ENCODE measurements at places on chromosomes 6 and 20.

DNA sequence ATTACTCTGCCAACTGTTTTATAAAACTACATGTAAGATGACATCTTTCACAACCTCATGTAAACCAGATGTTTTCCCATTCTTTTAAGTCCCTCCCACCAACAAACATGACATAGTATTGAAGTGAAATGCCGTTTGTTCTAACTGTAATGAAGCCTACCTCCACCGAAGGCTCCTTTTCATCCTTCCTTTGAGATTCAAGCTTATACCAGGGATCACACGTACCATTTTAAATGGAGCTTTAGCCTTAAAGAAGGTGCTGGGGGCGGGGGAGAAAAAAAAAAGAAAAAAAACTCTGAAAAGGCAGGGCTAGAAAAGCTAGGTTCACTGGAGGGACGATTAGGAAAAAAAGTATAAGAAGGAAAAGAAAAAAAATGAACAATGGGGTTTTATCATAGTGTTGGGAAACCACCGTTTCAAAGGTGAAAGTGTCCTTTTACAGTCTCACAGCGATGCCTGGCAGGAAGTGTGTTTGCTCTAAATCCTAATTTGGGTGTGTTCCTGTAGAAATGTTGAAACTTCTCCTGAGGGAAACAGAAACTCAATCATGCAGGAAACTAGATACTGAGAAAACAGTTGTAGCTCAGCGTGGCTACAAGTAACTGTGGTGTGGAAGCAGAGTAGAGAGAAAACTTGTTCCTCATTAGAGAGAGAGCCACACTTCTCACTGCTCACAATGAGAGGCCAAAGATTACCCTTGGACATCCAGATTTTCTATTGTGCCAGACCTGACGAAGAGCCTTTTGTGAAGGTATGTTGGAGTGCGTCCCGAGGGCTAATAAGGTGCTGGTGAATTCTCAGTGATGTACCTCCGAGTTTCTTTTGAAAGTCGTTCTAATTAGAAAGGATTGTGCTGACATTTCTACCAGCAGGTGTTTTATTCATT, 37.6 kb upstream of the HINT3 start:
- DNase-seq = peak; percentile 44

GRCh38 chr6:117555882-117556498, 46.3 kb downstream of the GOPC start:
- DNase-seq = no peak

DNA sequence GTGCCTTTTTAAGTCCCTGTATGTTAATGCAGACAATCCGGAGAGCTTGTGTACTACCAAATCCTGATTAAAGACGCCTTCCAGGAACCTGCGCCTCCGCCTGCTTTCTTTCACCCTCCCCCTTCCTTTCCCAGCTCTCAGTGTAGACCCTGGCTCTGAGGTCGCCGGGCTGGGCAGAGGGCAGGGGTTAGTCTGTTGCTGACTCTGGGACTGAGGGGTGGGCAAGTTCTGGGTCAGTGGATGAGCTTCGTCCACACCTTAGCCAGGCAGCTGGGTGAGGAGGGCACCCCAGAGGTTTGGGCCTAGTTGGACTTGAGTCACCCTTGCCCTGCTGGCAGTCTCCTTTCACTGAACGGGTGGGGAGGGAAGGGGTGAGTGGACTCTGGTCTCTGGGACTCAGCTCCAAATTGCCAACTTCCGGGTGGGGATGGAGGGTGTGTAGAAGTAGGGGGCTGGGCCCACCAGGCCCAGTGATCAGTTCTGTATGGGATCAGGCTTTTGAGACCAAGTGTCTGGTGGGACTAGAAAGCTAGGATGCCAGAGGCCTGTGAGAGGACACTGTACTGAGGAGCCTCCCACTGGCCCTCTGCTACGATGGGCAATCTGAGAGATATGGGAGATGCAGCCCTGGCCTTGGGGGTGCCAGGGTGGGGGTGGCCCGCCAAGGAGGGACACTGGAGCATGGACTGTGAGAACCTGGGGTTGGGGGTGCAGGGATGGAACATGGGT, 21.3 kb upstream of the SLC22A7 start:
- DNase-seq = no peak

- DNase-seq = no peak
Measured at GRCh38 chr20:56348305-56348693, 10.5 kb upstream of the FAM210B start.

DNA sequence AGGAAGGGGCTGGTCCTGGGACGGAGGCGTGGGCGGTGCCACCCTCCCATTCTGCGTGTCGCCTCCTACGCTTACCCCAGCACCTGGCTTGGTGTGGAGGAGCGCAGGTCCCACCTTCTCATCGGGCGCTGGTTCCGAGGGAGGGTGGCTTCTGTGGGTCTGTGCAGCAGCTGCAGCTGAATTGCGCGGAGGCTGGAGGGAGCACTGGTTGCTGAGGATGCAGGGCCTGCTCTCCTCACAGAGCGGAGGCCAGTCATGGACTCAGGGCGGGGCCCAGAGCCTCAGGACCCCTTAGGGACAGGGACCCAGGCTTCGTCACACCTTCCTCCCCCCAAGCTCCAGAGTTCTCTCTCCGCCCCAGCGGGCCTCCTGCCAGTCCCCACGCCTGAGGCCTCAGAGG, 127.8 kb upstream of the MAP3K4 start:
- DNase-seq = no peak

DNA sequence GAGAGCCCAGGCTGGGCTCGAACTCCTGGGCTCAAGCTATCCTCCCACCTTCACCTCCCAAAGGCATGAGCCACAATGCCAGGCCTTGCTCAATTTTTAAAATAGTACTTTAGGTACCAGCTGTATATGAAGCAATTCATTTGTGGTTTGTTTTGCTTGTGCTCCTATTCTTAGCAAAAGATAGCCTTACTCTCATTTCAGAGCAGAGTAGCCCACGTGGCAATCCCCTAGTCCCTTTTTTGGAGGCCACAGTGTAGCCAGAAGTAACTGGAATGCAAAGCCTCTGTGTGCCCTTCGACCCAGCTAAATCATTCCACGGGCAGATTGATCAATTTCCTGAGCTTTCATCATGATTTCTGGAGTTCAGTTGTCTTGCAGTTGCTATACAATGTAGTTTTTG, 372.2 kb downstream of the NRN1 start:
- DNase-seq = no peak

DNA sequence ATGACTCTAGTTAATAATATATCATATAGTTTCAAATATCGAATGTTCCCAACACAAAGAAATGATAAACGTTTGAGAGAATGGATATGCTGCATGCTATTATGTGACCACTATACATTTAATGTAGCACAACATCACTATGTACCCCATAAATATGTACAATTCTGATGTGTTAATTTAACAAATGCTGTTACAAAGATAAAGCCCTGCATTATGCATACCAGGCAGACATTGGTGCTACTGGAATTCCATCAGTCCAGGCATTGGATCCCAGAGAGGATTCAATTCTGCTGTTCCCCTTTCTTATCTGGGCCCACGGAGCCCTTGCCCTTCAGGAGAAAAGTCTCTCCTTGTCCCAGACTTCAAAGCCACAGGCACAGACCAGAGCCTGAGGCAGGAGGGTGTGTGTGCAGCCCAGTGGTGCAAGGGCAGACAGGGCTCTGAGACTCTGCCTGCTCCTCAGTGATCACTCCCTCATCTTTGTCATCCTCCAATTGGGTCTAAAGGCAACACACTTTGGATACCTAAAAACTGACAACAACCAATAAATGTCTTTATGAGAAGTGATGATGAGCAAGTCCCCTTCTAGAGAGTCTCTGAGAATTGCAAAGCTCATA, 45.2 kb downstream of the PSMG4 start:
- no peak for DNase-seq

- peak; percentile 38 for DNase-seq
Measured at GRCh38 chr20:62929051-62929538, 2.8 kb upstream of the DIDO1 start.

GRCh38 chr20:24518515-24518914, 49.1 kb downstream of the SYNDIG1 start:
- no peak for DNase-seq

- DNase-seq = no peak
Measured at GRCh38 chr6:56756219-56756789, 113.6 kb upstream of the DST start.

GRCh38 chr6:95867205-95867604, 148.6 kb upstream of the FUT9 start:
- DNase-seq = no peak

GRCh38 chr6:143187238-143187923, 126.7 kb downstream of the AIG1 start:
- no peak for DNase-seq

- DNase-seq = no peak
Measured at GRCh38 chr6:10000551-10000950, 414.3 kb downstream of the TFAP2A start.

DNA sequence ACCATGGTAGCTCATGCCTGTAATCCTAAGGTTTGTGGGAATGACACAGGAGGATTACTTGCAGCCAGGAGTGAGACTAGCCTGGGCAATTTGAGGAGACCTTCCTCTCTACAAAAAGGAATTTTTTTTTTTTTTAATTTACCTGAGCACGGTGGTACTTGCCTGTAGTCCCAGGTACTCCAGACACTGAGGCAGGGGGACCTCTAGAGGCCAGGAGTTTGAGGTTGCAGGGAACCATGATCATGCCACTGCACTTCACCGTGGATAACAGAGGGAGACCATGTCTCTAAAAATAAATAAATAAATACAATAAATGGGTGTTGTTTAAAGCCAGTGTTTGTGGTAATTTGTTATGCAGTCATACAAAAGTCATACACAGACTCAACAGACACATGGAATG, 2.4 kb upstream of the HLA-F start:
- peak; percentile 34 for DNase-seq

DNA sequence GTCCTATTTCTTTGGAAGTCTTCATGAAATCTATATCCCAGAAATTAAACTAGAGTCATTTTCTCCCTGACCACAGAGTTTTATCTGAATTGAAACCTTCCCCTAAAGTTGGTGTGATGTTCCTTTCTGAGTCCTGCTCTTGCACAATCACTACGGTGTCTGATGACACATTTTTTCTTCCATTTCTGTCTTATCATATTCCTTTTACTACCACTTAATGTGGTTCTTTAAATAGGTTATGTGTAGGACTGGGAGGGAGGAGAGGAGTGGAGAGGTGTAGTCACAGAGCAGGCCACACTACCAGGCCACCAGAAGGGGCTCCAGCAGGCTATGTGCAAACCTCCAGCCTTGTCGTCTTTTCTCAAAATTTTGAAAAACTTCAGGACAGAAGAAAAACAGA, 39.7 kb upstream of the ATXN1 start:
- no peak for DNase-seq
